BE2C (cell line): ENCODE measurements at places on chromosomes 16 and 17.

- no peak for DNase-seq
These were observed 26.3 kb downstream of the MRTFB start for GRCh38 chr16:14097182-14097959.

DNA sequence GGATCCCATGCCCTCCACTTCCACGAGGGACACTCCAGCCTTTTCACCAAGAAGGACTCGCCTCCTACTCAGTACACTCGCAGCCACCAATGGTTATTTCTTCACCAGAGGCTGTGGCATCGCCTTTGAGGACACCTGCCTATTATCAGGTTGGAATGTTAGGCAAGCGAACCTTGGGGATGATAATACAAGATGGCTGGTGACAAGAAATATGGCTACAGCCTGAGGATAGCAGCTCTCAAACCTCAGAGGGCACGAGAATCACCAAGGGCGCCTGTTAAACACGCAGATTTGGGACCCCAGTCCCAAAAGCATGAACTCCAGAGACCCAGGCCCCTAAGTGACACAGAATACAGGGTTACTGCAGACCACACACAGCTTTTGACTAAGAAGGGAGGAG lies 58.1 kb downstream of the CYTH1 start:
- DNase-seq = no peak

- DNase-seq = no peak
These were observed 20.9 kb downstream of the UBE2O start for GRCh38 chr17:76432004-76432403.

DNA sequence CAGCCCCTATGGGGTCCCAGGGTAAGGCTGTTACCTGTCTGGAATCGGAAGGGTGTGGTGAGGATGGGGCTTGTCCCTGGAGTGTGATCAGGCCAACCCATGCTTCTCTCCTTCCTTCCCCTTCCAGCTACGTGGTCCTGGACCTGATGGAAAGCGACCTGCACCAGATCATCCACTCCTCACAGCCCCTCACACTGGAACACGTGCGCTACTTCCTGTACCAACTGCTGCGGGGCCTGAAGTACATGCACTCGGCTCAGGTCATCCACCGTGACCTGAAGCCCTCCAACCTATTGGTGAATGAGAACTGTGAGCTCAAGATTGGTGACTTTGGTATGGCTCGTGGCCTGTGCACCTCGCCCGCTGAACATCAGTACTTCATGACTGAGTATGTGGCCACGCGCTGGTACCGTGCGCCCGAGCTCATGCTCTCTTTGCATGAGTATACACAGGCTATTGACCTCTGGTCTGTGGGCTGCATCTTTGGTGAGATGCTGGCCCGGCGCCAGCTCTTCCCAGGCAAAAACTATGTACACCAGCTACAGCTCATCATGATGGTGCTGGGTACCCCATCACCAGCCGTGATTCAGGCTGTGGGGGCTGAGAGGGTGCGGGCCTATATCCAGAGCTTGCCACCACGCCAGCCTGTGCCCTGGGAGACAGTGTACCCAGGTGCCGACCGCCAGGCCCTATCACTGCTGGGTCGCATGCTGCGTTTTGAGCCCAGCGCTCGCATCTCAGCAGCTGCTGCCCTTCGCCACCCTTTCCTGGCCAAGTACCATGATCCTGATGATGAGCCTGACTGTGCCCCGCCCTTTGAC lies 2.4 kb downstream of the MAPK7 start:
- DNase-seq = no peak

GRCh38 chr16:23784811-23785447 lies 30.1 kb downstream of the CHP2 start:
- no peak for DNase-seq

GRCh38 chr17:65772989-65773388 lies 211.5 kb upstream of the AXIN2 start:
- DNase-seq = no peak
